Hematopoietic multipotent progenitor cell (in vitro differentiated cells): ENCODE measurements at places on chromosomes 11 and 22. TPM values are rescaled to one million over a fixed set of nuclear protein-coding genes. Genes with fewer than 3 reads are reported as not detected.

CCDC179 gene
- total RNA-seq = not detected

MB gene
- total RNA-seq = not detected

CADM1 gene
- total RNA-seq = under 0.01 TPM

MARK2 gene
- 19.4 TPM for total RNA-seq

TENM4 gene
- under 0.01 TPM for total RNA-seq

SLC37A2 gene
- 0.27 TPM for total RNA-seq

TMEM135 gene
- 8.3 TPM for total RNA-seq
